Inflammatory macrophage treated with lipopolysaccharide for 1 hour (primary cell): ENCODE measurements at places on chromosomes 3 and 15.
A peak's percentile ranks its signal among the peaks of the same experiment; 100 is the strongest.

- DNase-seq: no peak
Observed at GRCh38 chr15:71116942-71117341, 1.7 kb downstream of the THSD4 start.

DNA sequence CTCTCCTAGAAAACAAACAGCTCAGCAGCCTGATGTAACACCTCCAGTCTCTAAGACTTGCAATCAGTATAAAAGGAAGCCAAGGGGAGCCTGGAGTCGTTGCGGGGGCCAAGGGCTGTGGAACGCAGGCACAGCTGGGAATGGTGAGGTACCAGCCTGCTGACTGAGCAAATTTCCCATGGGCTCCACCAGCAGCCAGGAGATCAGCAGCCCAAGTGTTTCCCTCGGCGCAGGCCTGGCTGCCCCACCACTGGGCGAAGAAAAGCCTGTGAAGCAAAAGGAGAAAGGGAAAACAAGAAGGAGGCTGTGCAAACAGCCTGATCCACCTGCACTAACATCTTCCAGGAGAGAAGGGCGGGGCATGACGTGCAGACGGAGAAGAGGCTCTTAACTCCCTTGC, 155.3 kb downstream of the SHQ1 start:
- no peak for DNase-seq

DNA sequence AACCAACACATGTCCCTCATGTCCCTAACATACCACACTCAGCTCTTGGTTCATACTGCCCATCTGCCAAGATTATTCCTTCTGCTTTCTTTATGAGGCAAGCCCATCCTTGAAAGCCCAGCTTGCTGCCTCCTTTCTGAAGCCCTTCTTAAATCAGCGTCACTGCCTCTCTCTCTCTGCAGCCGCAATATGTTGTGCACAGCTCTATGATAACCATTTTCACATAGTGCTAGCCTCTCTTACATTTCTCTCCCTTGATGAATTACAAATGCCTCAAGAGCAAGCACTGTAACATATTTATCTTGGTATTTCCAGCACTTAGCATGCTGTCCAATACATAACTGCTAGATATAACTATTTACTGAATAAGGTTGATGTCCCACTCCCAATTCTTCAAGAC, 86.5 kb downstream of the TNIK start:
- no peak for DNase-seq

DNA sequence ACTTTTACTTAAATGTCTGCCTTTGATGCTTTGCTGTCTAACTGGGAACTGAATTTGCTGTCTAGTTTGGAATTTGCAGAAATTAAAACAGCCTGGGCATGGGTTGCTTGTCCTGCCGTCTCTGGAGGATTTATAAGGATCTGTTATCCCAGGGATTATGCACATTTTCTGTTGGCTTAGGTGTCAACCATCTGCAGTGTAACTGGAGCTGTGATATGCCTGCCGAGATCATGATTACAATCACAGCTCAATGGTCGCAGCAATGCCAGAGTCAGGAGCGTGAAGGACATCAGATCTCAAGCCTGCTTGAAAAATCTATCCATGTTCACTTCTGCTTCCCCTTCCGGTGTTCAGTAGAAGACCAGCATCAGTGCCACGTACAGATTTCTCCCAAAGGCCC, 41.8 kb upstream of the SETMAR start:
- no peak for DNase-seq

DNA sequence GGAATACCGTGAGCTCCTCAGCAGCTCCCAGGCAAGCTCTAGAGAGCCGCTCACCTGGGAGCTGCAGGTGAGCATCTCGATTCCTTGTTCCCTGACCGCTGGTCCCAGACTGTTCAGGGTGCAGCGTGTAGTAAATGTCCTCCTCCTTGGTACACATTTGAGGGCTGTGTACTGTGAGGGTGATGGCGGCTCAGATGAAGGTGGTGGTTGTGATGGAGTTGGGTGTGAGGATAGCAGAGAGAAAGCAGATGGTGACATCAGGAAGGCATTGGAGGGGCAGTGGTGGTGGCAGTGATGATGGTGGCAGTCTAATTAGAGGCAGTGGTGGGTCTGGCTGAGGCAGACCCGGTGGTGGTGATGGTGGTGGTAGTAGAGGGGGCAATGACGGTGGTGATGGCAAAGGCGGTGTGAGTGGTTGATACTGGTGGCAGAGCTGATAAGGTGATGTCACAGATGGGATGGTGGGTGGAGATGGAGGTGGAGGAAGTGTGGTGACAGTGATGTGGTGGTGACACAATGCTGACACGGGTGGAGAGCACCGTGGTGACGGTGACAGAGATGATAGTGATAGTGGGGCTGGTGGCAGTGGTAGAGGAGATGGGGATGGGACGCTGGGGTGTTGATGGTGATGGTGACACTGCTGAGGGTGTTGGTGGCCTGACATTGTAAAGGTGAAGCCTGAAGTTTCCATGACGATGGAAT, at the start of gene DNAJB8:
Gene DNAJB8 (minus strand): TSS at position 51 of the 702 bp plus-strand sequence. CDS start 3,645 bp downstream, outside the sequence.
- no peak for DNase-seq

GRCh38 chr3:26622621-26623418, at the start of gene LRRC3B:
Gene LRRC3B, plus strand, starts transcription at chr3:26622772. Its CDS starts 86,901 bp downstream, at chr3:26709673.
- no peak for DNase-seq

GRCh38 chr15:83358972-83359564, 74.6 kb upstream of the BNC1 start:
- DNase-seq: no peak

GRCh38 chr15:60541481-60542299, 62.7 kb upstream of the ICE2 start:
- no peak for DNase-seq

DNA sequence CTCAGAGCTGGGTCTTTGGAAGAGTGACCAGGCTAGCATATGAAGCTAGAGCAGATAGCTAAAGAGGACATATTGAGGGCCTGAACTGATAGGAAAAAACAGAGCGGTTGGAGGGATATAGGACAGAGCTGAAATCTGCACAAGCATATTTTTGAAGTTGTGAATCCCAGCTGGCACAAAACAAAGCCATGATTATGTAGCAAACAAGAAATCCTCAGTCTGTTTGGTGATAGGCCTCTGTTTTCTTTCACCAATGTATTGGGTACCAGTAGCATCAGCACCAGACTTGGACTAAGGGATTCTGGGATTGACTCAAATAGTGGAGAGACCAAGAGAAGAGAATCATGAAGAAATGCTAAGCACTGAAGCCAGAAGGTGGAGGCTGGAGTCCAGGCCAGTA, 151.0 kb downstream of the FAM43A start:
- DNase-seq: no peak

DNA sequence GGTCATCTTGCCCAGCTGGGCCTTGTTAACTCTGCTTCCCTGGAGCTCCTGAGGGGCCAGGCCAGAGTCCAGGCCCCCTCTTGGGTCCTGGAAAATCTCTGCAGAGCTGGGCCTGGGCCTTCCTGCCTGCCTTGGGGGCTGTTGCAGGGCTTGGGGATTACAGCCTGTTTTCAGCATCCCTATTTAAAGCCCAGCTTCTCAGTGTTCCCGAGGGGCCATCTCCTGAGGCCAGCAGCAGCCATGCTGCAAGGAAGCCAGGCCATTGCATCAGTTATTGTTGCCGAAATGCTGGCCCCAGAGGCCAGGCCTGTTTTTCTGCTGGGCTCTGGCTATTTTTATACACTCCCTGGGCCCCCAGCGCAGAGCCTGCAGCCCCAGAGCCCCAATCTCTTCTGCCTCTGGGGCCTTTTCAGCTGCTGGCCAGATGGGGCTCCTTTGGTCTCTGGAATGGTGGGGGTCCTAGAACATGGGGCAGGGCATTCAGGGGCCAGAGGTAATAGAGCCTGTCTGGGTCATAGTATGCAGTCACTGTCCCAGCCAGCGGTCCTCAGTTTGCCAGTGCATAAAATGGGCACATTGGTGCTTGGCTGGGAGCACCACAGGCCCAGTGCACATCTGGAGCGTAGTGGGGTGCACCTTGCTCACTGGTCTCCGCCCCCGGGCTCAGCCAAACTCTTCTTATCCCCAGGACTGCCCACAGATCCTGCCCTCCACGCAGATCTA, 28.5 kb downstream of the PLXNA1 start:
- no peak for DNase-seq

- DNase-seq: no peak
Observed at GRCh38 chr3:129228891-129229585, 20.4 kb upstream of the COPG1 start.

GRCh38 chr3:39294446-39295183, 14.8 kb upstream of the CX3CR1 start:
- no peak for DNase-seq

- peak; percentile 9 for DNase-seq
Observed at GRCh38 chr3:25820366-25820765, 30.5 kb downstream of the OXSM start.

DNA sequence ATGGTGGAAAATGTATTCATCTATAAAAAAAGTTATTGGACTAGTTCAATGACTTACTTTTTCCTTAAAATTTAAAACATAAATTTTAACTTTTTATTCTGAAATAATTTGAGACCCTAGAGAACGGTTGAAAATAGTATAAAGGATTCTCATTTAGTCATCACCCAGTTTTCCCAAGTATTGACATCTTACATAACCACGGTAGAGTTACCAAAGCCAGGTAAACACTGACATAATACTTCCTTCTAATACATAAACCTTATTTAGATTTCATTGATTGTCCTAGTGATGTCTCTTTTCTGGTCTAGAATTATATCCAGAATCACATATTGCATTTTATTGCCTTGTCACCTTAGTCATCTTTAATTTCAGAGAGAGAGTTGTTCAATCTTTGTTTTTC, 319.1 kb downstream of the LPP start:
- DNase-seq: no peak

GRCh38 chr3:15050405-15051092, 14.6 kb downstream of the MRPS25 start:
- no peak for DNase-seq

GRCh38 chr15:74179983-74180880, 6.7 kb downstream of the ISLR start:
- DNase-seq: no peak

DNA sequence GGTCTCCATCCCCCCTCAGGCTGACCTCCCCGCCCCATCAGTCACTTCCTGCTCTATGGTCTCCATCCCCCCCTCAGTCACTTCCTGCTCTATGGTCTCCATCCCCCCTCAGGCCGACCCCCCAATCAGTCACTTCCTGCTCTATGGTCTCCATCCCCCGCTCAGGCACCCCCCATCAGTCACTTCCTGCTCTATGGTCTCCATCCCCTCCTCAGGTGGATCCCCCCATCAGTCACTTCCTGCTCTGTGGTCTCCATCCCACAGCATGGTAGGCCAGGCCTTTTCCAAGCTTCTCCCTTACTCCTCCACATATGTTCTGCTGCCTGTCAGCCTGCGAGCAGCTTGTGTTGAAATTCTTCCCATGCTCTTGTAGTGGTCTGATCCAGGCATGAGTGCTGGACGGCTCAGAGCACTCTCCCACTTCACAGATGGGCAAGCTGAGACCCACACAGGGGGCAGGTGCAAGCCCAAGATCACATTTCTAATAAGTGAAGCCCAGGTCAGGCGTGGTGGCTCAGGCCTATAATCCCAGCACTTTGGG, 36.8 kb downstream of the BDH1 start:
- peak; percentile 28 for DNase-seq

GRCh38 chr15:43329960-43330779, at the start of gene LCMT2:
Gene LCMT2, minus strand, starts transcription at chr15:43330573. Its CDS starts 84 bp downstream, at chr15:43330489.
- DNase-seq: peak; percentile 92

GRCh38 chr3:63353383-63353782, 75.3 kb downstream of the SYNPR start:
- DNase-seq: no peak

DNA sequence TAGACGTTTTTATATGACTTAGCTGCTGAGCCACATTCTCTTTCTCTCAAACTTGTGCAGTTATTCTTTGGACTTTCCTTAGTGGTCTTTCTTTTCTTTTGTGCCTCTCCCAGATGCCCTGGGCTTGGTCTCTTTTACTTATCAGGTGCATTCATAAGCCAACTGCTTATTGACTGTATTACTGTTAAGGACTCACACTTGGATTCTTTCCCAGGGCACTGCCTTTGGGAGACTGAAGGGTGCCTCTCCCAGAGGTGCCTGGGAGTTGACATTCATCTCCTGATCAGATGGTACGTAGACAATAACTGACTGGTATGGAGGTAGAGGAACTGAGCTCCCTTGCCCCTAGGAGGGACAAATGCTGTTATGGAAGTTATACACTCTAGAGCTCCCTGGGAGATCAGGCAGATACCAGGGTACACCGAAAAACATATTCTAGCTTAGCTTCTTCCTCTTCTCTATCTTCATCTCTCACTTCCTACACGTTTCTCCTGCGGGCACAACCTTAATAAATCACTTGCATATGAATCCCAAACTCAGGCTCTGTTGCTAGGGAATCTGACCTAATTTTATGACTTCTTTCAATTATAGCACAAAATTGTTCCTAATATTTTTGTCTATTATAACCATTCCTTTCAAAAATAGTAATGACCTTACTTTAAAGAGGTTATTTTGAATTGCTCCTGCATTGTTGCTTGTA, 24.7 kb downstream of the PARP15 start:
- no peak for DNase-seq

DNA sequence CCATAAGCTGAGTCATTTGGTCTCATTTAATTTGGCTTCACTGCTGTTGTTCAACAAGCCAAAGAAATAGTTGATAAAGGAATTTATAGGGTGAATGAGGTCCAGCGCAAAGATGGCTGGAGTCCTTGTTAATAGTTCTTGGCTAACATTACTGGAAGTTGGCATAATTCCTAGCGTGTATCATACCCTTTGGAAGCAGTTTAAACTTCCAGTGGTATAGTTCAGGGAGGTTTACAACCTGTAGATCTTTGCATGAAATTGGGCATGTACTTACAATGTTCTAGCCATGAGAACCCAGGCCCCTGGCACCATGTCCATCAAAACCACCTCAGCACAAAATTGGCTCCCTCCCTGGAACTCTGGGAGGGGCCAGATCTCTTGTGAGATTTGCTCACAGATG, 380.8 kb downstream of the LRTM1 start:
- no peak for DNase-seq

DNA sequence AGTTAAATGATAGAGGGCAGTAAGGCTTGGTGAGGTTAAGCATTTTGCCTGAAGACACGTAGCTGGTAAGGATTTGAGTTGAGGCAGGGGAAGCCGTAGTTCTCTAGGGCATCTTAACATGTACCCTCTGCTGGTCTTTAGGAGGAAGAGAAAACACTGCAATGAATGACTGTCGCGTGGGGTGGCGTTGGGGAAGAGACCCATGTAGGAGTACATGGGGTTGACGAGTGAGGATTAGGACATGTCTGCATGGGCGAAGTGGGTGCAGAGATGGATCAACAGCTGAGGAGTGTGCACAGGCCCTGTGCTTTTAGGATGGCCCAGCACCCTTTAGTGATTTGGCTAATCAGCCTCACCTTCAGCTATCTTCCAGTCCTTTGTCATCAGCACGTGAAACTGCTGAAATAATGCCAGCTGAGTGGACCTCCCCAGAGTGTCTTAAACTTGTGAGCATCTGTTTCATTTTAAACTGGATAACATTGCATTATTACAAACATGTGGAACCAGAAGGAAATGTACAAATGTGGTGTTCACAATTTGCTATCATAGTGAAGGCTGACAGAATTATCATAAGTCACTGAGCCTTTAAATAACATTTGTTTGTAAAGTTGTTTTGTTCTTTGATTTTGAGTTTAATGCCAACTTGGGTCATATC, 15.3 kb downstream of the P2RY14 start:
- DNase-seq: no peak

- no peak for DNase-seq
Observed at GRCh38 chr3:193822492-193823212, 229.6 kb downstream of the OPA1 start.

GRCh38 chr3:167318996-167319615, 61.0 kb downstream of the ZBBX start:
- peak; percentile 9 for DNase-seq

GRCh38 chr3:127452321-127452821, 138.2 kb downstream of the TPRA1 start:
- DNase-seq: no peak
